ENCODE measurements at places on chromosomes 6 and 20.

DNA sequence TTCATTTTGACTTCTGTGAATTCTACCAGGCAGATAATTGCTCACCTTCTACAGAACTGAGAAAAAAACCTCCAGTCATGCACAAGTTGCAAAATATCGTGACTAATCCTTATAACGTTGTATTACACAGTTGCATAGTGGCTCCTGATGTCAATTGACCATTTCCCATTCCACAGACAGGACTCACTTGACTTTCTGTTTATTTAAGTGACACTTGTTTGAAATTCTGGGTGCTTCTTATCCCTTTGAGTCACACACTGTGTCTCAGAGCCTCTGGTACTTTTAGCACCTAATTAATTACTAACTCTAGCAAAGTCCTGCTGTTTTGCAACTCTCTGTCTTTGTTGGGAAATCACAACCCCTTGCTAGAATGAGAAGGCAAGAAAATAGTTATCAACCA is 16.2 kb upstream of the RSPO3 start:
- DNase-seq, result no peak

DNA sequence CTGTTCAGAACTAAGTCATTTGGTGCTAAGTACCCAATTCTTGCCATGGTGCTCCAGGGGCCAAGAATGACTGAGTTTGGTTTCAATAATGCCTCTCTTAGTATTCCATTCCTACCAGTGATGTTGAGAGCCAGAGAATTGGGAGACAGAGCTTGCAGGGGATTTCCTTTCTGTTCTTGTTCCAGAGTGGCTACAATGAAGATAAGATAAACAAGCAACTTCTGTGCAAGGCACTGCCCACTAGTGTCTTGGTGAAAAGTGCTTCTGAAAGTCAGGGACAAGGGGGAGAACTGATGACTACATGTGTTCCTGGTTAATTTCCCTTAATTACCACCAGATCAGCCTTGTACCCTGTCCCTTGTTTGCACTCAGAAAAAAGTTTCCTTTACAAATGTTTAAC is 421.6 kb downstream of the BCKDHB start:
- DNase-seq, result no peak

- no peak for DNase-seq
Observed at GRCh38 chr20:41160686-41161085, 23.3 kb downstream of the PLCG1 start.

- DNase-seq, result no peak
Observed at GRCh38 chr6:154218787-154219186, 137.8 kb downstream of the IPCEF1 start.
